ENCODE measurements at places on chromosomes 7 and 10.

DNA sequence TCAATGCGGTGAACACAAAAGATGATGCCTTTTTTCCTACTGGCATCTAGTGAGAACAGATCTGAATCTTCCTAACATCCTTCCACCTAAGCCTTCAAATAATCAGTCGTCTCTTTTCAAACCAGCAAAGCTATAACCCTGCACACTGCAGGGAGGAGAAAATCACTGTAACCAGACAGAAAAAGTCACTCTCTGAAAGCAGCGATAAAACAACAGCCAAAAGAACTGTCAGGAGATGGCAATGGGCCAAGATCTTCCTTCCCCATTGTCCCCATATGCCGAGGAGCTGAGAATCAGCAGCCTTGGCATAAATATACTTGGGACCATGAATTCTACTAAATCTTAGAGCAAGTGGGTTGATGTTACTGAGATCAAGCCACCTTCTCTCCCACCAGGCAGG is 13.1 kb downstream of the FZD9 start:
- no peak for DNase-seq

GRCh38 chr7:33854178-33854577 is 51.2 kb upstream of the BMPER start:
- peak; percentile 89 for DNase-seq

DNA sequence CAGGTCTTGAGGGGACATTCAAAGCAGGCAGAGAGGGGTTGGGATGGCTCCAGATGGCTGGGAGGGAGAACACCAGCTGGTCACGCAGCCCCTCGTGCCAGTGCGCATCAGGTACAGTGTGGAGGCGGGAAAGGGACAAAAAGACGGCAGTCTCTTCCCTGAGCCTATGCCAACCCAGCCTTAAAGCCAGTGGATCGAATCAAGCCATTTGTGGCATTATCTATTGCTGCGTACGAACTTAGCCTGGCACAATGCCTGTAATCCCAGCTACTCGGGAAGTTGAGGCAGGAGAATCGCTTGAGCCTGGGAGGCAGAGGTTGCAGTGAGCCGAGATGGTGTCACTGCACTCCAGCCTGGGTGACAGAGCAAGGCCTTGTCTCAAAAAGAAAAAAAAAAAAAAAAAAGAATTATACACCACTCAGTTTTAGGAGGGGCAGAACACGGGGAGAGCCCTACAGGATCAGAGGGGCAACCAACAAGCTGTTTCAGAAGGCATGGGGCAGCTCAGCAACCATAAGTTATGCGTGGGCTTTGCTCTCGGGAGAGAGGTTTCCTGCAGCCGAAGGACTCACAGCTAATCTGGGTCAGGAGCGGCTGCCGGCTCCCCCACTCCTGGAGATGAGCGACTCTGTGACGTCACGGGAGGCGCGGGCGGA is 356 bp upstream of the NDUFB2 start:
- peak; percentile 93 for DNase-seq

GRCh38 chr7:131231381-131232220 is 96.1 kb upstream of the MKLN1 start:
- DNase-seq = peak; percentile 41

- DNase-seq = no peak
Observed at GRCh38 chr7:117148971-117149370, 173.9 kb downstream of the WNT2 start.

DNA sequence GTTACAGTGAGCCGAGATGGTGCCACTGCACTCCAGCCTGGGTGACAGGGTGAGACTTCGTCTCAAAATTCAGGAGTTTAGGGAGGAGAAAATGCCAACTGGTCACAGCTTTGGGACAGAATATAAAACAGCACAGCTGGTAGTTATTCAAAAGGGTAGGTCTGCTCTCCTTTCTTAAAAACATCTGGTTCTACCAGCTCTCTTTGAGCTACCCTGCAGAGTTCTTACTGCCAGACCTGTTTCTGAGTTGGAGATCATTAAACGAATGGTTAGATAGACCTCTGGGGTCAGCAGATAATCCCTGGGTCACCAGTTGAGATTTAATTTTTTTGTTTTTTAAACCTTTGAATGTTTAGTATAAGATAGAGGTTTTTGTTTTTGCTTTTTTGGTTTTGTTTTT is 52.6 kb downstream of the MCU start:
- DNase-seq = no peak

DNA sequence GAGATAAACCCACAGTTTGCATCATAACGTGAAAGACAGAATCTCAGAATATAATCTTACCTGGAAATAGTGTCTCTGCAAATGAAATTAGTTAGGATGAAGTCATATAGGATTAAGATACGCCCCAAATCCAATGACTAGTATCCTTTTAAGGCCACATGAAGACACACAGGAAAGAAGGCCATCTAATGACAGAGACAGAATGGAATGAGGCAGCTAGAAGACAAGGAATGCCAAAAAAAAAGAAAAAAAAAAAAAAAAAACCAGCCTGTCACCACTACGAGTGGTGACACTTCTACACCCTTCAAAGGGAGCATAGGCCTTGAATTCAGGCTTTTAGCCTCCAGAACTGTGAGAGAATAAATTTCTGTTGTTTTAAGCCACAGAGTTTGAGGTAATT is 82.9 kb downstream of the HYCC1 start:
- DNase-seq = peak; percentile 49

GRCh38 chr10:122188706-122189105 is 82.4 kb upstream of the BTBD16 start:
- DNase-seq = no peak

GRCh38 chr7:116390363-116390762 is 109.2 kb upstream of the CAV2 start:
- no peak for DNase-seq

Data from ELR (cell line).